ENCODE measurements at places on chromosomes 7 and 10.

DNA sequence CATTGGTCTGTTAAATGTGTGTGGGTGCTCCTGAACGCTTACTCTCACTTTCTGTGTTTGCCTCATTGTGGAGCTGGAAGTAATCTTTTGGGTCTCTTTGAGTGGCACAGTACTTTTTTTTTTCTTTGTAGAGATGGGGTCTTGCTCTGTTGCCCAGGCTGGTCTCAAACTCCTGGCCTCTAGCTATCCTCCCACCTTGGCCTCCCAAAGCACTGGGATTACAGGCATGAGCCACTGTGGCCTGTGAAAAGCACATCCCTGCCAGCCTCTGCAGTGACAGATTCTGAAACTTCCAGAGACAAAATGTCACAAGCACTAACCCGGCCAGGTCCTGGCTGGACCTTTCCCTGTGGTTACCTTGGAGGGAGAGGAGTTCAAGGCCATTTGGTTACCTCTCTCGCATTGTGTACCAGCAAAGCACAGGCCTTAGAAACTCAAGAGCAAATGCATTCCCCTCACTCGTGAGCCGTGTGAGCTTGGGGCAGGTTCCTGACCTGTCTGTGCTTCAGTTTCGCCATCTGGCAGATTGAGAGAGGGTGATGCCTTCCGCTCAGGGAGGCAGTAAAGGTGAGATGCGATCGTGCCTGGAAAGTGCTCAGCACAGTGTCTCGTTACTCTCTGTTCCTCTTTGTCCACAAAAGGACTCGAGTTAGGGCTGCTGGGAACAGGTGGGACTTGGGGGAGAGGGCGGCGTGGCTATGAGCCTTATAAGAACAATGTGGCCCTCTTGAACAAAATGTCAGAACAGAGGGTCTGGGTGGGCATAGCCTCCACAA lies 72.6 kb upstream of the SEPHS1 start:
- DNase-seq: no peak

DNA sequence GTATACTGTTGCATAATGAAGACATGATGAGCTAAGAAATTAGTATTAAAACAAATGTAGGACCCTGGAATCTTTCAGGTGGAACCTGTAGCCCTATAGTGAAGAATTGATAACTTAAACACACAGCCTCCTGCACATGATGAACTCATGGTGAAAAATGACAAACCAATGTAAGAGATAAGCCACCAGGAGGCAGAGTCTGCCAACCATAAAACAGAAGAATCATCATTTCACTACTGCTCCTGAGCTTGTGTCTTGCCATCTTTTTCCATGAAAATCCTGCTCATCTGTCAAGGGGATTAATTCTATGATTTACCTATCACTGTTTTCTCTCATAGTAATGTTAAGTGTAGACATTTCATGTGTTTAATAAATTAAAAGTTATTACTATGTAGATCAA lies 363.9 kb downstream of the MALRD1 start:
- no peak for DNase-seq

DNA sequence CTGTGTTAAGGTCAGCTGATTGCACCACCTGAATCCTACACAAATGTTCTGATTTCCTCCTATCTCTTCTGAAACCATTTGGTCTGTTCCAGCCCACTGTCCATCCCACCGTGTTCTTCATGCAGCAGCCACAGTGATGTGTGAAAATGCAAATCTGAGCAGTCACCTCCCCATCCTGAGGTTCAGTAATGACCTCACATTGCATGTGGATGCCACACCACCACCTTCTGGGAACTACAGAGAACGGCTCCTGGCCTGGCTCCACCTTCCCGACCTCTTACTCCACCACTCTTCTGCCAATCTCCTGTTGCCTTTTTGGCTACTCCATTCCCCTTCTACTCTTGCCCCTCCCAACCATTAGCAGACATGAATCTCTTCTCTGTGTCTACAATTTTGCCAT lies 244.4 kb downstream of the TNS3 start:
- no peak for DNase-seq

GRCh38 chr10:28077889-28078288 lies 79.0 kb upstream of the ODAD2 start:
- no peak for DNase-seq

DNA sequence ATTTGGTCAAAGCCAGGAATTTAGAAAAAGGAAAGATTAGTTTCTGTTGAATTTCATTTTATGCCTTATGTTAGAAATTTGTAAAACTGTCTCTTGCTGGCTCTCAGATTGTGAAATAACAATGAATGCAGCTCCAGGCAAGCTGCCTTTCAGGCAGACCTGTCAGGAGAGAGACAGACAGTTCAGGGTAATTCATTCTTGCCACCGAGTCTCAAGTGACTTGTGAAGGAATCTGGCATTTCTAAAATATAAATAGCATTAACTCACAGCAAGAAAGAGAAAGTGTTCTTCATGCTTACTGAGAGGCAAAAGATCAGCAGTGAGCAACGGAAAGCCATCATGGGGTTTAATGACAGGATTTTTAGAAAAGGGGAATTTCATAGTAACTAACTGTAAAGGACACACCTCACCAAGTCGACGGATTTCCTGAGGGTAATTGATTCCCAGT lies 442.3 kb upstream of the AKR1E2 start:
- no peak for DNase-seq
